ENCODE measurements at places on chromosomes 2 and 18.

- H3K4me1 ChIP-seq = no peaks in the 10 kb centered on the region
- H3K36me3 ChIP-seq = no peaks in the 10 kb centered on the region
- no peak for DNase-seq
- H3K27ac ChIP-seq = no peak overlapping the region
Measured at GRCh38 chr2:125576558-125576957, 1079.4 kb upstream of the GYPC start.

DNA sequence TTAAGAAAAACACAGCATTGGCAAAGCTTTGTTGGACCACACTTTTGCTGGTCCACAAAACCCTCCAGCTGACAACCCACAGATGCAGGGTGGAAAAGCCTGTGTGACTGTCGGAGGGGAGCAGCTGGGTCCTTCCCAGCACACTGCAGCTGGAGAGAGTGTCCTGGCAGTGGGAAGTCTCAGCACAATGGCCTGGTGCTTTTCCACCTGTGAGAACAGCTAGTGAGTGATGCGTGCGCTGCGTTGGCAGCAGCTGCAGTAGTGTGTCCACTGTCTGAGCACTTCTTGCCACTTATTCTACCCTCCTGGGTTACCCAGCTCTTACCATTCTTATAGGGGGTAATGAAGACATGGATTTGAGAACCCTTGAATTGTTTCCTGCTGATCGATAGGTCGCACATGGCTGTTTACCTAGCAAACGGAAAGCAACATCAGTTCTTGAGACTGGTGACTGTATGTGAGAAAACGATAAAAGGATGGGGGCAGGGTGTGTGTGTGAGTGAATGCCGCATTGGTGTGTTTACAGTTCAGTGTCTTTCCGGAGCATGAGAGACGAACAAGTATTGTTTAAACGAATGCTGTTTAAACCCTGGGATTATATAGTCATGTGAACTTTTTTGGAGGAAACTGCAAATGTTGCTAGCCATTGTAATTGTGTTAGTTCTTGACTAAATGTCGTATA lies 69.7 kb downstream of the LYPD6 start:
- peaks cover 2% of the 10 kb centered on the region for H3K27me3 ChIP-seq
- H3K36me3 ChIP-seq = no peaks in the 10 kb centered on the region
- no peak overlapping the region for H3K27ac ChIP-seq
- H3K4me3 ChIP-seq = no peak overlapping the region
- DNase-seq = no peak

DNA sequence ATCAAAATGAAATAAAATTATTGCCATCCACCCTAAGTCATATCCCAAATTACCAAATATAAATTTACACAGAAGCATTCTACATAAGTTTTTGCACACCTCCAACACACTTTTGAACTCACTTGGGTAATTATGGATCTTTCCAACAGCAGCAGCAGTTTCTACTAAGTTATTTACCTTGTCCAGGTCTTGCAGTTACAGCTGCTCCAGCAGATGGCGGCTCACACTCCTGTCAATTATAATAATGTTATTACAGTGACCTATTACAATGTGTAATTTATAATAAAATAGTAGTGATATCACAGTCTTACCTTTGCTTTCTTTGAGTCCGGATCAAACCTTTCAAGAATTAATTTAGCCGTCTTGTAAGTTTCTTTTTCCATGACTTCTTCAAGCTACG lies 37.9 kb downstream of the LNPK start:
- no peaks in the 10 kb centered on the region for H3K4me1 ChIP-seq
- H3K36me3 ChIP-seq = peaks cover 68% of the 10 kb centered on the region
- H3K4me3 ChIP-seq = no peak overlapping the region
- no peaks in the 10 kb centered on the region for H3K27me3 ChIP-seq

DNA sequence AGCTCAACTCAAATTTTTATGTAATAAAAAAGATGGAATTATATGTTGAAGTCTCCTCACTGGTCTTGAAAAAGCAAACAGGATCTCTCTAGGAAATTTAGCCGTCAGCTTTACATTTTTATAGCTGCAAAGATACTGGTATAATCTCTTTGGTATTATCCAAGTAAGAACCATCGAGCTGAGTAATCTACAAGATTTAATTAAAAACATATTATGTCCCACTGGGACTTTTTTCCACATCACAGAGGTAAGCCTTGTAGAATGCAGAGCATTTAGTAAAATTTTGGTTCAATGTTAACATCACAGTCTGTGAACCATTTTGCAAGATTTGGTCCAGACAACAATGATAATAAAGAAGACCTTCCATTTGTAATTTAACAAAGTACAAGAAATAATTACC lies 162.6 kb upstream of the SLC39A10 start:
- no peaks in the 10 kb centered on the region for H3K27me3 ChIP-seq
- no peak for DNase-seq
- no peak overlapping the region for H3K27ac ChIP-seq
- peaks cover 14% of the 10 kb centered on the region for H3K4me1 ChIP-seq

DNA sequence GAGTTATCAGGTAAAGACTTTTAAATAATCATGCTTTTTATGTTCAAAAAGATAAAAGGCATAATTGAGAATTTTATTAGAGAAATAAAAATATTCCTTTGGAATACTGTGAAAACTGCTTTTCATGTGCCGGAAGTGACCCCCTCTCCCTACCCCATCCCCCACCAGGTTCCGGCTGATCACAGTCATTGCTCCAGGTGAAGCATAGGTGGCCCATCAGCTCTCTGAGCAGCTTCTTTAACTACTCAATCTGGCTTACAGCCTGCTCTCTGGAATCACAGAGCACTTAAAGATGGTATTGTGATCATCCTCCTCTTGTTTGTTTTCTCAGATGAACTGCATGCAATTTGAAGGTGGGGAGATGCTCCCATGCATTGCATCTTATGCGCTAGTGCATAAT lies 257.7 kb downstream of the EN1 start:
- DNase-seq = no peak
- H3K4me1 ChIP-seq = no peaks in the 10 kb centered on the region
- H3K36me3 ChIP-seq = no peaks in the 10 kb centered on the region
- H3K4me3 ChIP-seq = no peak overlapping the region
- H3K27me3 ChIP-seq = peaks cover 2% of the 10 kb centered on the region
- H3K27ac ChIP-seq = no peak overlapping the region

DNA sequence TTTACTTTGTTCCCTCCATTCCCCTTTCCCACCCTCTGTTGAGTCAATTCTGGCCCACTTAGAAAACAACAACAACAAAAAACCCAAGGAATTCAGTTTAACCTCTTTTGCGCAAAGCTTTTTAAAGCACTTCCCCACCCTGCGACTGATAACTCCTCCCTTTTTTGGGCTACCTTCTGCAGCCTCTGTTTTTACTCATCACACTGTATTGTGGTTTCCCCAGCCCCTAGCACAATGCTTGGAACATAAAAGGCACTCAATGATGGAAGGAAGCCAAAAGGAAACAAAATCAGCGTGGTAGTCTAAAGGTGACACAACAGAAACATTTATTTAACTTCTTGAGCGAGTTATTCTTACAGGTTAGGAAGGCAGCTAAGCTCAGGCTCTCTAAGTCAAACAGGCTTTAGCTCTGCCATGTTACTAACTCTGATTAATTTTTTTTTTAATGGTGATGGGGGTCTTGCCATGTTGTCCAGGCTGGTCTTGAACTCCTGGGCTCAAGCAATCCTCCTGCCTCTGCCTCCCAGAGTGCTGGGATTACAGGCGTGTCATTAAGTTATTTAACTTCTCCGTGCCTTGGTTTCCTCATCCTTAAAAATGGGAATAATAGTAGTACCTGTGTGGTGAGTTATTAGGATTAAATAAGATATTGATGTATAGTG lies 1.3 kb downstream of the CEP68 start:
- no peaks in the 10 kb centered on the region for H3K36me3 ChIP-seq
- peak overlapping the region; percentile 2 for H3K27ac ChIP-seq

- H3K27ac ChIP-seq = peak overlapping the region; percentile 53
- no peak for DNase-seq
- peak overlapping the region; percentile 85 for H3K4me3 ChIP-seq
Measured at GRCh38 chr2:224574423-224575084, 10.6 kb downstream of the CUL3 start.

GRCh38 chr2:102386867-102387541 lies 31.4 kb downstream of the IL18R1 start:
- H3K27me3 ChIP-seq = no peaks in the 10 kb centered on the region
- H3K27ac ChIP-seq = no peak overlapping the region
- H3K4me3 ChIP-seq = no peak overlapping the region
- DNase-seq = no peak
- peaks cover 11% of the 10 kb centered on the region for H3K4me1 ChIP-seq

DNA sequence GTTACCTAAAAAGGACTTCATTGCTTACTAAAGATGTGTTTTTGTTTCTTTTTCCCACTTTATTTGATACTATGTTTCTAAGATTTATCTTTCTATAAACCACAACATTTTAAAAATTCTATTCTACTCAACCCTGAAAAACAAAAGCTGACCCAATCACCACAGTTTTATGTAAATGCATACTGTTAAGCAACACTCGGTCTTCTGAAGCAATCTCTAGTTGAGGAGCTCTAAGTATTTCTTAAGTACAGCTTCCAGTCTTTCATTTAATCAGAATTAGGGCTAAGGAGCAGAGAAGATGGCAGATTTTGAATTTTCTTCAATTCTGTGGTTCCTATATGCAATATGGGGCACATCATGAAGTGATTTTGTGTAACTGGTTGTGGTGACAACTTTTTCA lies 72.2 kb upstream of the SLC4A10 start:
- H3K4me1 ChIP-seq = no peaks in the 10 kb centered on the region
- H3K27ac ChIP-seq = no peak overlapping the region
- DNase-seq = no peak
- H3K4me3 ChIP-seq = no peak overlapping the region
- H3K36me3 ChIP-seq = no peaks in the 10 kb centered on the region

GRCh38 chr2:204027091-204027490 lies 90.5 kb downstream of the ICOS start:
- DNase-seq = no peak
- H3K4me1 ChIP-seq = peaks cover 15% of the 10 kb centered on the region
- no peaks in the 10 kb centered on the region for H3K36me3 ChIP-seq
- no peak overlapping the region for H3K4me3 ChIP-seq
- H3K27ac ChIP-seq = no peak overlapping the region

DNA sequence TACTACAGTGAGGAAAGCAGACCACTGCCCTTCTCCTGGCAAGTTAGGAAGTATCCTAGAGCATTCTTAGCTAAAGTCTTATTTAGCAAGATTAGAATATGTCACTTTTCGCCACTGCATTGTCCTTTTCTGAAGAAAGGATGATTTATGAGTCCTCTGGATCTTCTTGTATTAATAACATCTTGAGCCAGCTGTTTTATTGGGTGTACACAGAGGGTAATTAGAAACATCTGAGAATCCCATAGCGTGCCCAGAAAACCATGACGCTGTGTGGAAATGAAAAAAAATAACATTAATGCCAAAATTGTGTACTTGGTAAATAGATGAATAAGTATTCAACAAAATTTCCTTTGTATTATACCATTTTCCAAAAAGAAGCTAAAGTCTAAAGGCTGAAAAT lies 198.7 kb downstream of the LTBP1 start:
- H3K36me3 ChIP-seq = no peaks in the 10 kb centered on the region
- DNase-seq = no peak
- no peaks in the 10 kb centered on the region for H3K27me3 ChIP-seq
- H3K4me1 ChIP-seq = no peaks in the 10 kb centered on the region
- H3K27ac ChIP-seq = no peak overlapping the region

DNA sequence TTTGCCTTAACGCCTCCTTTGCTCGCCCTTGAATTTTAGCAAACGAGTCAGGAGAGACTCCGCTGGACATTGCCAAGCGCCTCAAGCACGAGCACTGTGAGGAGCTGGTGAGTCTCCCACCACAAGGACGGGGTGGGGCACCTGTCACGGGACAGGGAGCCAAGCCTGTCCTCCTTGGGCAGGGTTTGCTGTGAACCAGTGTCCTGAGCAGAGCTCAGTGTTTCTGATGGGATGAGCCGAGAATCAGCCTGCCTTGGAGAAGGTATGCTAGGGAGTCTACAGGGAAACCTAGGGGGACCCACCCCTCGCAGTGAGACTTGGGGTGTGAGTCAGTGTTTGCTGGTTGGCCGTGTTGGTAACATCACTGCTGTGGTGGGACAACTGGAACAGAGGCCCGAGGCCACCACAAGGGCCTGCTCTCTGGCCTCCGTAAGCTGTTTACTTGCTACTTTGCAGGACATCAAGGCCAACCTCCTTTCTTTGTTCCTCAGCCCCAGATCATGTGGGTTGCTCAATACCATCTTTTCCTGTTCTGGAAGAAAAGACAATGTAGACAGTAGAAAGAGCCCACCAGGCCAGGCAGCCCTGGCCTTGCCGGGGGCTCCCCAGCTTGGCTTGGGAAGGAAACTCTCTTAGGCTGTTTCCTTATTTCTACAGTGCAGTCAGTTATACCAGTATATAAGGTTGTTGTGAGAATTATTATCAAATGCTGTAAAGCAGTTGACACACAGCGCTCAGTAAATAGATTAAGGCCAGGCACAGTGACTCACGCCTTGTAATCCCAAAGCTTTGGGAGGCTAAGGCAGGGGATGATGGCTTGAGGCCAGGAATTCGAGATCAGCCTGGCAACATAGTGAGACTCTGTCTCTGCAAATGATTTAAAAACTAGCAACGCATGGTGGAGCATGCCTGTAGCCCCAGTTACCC lies 42.4 kb downstream of the ITGB1BP1 start:
- H3K36me3 ChIP-seq = no peaks in the 10 kb centered on the region
- H3K4me1 ChIP-seq = no peaks in the 10 kb centered on the region
- H3K4me3 ChIP-seq = no peak overlapping the region
- no peak overlapping the region for H3K27ac ChIP-seq
- H3K27me3 ChIP-seq = no peaks in the 10 kb centered on the region

DNA sequence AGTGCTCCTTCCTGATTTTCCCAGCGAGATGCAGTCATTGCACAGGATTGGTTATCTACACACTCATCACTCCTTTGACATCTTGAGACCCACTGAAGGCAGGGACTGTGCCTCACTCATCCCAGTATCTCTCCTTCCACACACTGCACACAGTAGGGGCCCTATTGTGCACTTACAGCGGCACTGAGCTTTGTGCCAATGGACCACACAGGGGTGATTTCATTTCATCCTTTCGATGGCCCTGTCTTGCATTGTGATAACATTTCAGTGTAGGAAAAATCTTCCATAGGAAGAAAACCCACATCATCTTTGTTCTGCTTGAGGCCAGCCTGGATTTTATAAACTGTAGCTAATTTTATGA lies 11.0 kb upstream of the LRRFIP1 start:
- H3K36me3 ChIP-seq = no peaks in the 10 kb centered on the region
- H3K4me3 ChIP-seq = peak overlapping the region; percentile 69
- DNase-seq = no peak
- H3K27ac ChIP-seq = peak overlapping the region; percentile 33

DNA sequence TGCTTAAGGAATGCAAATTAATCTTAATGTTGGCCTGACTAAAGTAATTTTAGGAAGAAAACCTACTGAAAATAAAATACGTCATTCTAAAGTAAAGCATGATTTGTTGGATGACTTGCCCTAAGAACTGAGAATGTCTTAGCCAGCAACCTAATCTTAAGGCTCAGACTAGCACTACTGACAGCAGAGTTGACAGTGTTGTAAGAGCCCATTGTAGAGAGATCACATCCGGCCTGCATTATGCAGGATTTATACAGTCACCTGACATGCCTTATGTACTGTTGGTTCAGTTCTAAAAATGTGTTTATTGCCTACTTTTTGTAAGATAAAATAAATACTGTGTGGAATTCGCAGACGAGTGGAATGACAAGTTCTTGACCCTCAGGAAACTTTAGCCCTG lies 82.3 kb downstream of the TMEM185B start:
- no peaks in the 10 kb centered on the region for H3K4me1 ChIP-seq
- H3K27me3 ChIP-seq = no peaks in the 10 kb centered on the region
- DNase-seq = no peak
- no peak overlapping the region for H3K4me3 ChIP-seq

Data from naive thymus-derived CD8-positive, alpha-beta T cell (primary cell).